ENCODE measurements at places on chromosomes 7 and 10.

DNA sequence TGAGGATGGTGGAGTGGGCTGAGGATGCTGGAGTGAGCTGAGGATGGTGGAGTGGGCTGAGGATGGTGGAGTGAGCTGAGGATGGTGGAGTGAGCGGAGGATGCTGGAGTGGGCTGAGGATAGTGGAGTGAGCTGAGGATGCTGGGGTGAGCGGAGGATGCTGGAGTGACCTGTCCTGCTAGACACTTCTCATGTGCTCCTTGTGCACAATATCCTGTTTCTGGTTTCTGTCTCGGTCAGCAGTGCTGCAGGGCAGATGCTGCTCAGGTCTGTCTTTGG, 29.2 kb downstream of the ANXA8 start:
- no peak for DNase-seq

DNA sequence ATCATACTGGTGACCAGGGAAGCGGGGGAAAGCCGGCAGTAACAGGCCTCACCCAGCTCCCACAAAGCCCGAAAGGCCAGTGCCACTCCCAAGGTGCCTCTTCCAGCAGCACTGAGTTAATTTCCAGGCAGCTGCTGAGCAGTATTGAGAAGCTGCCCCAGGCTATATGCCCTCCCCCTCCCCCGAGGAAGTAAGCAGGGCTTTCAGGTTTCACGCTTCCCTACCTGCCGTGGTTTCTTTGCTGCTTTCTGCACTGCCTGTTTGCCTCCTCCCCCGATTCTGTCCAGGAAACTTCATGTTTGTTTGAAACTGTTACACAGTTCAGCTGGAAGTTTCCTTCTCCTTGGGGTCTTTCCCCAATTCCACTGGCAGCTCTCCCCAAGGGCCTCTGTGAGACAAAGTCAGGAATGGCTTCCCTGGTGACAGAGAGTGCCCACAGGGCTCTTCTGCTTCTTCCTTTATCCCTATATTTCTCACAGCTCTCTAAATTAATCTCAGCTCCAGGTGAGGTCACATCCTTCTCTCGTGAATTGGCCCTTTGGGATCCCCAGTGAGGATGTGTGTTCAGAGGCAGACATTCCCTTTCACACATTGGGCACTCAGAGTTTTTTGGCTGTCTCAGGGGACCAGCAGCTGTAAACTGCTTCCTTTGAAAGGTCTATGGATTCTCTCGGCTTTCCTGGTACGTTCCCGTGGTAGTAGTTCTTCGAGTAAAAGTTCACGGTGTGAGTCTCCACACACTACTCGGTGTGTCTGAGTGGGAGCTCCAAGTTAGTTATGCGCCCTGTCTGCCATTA, 19.4 kb downstream of the C1GALT1 start:
- no peak for DNase-seq

GRCh38 chr7:108142675-108143259, 12.6 kb upstream of the LAMB4 start:
- DNase-seq: no peak

- DNase-seq: no peak
Measured at GRCh38 chr10:22705527-22705926, 8.9 kb downstream of the PIP4K2A start.

- peak; percentile 89 for DNase-seq
Measured at GRCh38 chr10:132516771-132517725, 20.5 kb upstream of the INPP5A start.

- DNase-seq: no peak
Measured at GRCh38 chr7:157228864-157229422, 90.2 kb downstream of the UBE3C start.

DNA sequence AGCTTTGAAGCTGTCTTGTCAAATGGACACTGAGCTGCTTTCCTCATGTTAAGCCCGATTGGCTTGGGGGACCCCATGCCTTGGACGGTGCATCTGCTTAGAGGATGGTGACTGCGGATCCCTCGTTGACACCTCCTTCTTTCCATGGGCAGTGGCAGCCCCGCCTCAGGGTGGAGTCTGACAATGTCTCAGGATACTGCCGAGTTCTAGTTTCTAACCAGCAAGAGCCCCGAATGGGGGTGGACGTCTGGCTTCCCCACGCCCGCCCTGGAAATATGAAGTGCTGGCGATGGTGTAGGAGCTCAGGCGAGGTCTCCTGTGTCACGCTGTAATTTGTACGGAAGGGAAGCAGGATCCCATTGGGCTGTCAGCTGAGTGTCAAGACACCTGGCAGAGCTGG, 106.2 kb upstream of the CTBP2 start:
- no peak for DNase-seq

DNA sequence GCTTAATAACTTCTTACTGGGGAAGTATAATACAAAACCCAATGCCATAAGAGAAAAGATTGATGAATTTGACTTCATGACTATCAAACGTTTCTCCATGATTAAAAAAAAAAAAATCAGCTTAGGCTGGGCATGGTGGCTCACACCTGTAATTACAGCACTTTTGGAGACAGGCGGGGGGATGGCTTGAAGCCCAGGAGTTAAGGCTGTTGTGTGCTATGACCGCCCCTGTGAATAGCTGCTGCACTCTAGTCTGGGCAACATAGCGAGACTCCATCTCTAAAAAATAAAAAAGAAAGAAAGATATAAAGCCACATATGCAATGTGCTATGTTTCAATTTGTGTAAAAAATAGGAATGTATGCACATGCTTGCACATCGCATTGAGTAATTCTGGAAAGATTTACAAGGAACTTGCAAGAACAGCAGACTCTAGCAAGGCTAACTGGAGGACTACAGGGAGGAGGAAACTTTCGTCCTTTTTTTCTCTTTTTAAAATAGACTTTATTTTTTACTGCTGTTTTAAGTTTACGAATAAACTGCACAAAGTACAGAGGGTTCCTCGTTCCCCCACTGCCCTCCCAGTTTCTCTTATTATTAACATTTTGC, 10.3 kb upstream of the RARRES2 start:
- DNase-seq: no peak

DNA sequence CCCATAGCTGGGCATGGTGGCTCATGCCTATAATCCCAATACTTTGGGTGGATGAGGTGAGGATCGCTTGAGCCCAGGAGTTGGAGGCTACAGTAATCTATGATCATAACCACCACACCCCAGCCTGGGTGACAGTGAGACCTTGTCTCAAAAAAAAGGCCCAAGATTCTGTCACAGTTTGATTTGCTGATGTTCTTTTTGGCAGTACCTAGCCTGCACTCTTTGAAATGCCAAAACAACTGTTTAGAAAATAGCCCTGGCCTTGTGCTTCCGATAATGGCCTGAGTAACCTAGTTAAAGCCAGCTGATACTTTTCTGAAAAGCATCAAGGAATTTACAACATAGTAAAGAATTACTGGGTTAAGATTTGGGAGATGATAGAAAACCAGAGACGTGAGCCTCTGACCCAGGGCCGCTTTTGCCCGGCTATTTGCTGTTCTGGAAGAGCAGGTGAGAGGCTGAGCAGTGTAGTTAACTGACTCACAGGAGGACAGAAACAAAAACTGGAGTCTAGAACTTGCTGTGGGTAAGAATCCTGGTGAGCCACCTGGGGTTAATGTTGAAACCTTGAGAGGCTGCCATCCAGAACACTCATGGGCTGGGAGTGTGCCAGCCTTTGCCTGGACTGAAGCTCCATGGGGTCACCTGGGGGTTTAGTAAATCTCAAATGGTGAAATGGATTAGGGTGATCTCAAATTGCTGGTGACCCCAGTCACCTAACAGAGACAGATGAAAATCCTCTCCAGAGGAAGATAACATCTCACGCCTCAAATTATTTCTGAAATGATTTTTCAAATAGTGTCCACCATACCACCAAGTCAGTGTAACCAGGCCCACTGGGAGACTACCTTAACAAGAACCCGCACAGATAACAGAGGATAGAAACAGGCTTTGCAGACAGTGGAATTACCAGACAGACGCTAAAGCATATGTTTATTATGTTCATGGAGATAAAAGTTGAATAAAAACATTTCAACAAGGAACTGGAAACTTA, 51.8 kb downstream of the GALNT11 start:
- DNase-seq: no peak

DNA sequence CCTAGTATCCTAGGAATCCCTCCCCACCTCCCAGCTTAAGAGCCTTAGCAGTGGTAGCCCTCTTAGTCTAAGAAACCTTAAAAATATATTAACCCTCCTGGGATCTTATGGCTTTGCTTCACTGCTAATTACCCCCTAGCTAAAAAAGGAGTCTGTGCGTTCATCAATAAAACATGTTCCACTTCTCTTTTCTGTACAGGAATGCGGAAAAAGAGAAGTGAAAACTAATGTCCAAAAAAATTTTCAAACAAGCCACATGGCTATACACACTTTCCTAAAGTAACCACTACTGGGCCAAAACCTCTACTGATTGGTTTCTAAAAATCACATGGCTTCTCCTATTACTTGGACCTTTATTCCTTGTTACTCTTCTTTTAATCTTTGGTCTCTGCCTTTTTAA, 667.1 kb upstream of the LRRTM3 start:
- no peak for DNase-seq

GRCh38 chr7:20249920-20250319, 32.7 kb upstream of the MACC1 start:
- no peak for DNase-seq

DNA sequence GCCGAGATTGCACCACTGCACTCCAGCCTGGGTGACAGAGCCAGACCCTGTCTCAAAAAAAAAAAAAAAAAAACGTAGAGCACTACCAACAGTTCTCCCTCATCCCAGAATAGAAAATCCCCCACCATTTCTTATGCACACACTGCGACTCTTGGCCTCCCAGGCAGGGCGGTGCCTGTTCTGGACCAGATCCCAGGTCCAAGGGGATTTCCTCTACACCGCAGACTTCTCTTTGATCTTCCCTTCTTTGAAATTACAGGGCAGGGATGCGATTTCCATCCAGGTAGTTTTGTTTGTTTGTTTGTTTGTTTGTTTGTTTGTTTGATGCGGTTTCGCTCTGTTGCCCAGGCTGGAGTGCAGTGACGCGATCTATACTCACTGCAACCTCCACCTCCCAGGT, 91.8 kb downstream of the SEPTIN14 start:
- DNase-seq: no peak

DNA sequence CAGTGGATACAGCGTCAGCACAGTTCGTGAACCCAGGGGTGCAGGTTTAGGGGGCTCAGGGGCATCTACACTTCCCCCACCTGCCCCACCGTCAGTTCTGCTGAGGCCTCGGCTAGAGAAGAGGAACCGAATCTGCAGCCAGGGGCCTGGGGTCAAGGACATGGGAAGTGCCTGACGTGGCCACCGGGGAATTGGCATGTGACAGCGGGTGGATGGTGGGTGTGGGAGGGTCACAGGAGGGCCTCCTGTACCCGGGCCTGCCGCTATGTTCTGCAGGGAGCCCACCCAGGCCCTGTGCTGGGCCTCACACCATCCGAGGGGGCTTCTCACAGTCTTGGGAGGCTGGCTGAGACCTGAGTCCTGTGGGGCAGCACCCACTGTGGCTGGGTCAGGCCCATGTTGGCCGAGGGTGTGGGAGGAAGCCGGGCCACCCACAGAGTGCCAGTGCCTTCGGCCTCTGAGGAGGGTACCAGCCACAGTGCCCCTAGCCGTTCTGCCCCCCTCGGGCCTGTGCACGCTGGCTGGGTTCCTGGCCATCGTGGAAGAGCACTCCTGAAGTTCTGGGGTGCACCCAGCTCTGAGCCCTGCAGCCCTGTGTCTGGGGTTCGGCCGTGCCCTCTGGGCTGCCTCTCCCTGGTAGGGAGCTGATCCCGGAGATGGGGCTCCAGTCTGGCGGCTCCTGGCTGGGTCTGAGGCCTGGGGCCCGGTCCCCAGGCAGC, 5.9 kb downstream of the TTYH3 start:
- DNase-seq: peak; percentile 76

DNA sequence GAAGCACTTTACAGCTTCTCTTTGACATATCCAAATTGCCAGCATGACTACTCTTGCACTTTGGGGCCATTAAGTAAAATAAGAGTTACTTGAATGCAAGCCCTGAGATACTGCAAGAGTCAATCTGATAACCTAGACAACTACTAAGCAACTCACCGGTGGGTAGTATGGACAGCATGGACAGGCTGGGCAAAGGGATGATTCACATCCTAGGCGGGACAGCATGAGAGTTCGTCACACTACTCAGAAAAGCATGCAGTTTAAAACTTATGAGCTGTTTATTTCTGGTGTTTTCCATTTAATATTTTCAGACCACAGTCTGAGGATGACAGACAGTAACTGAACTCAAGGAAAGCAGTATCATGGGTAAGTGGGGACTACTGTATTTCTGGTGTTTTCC, 84.0 kb downstream of the ORC5 start:
- no peak for DNase-seq

DNA sequence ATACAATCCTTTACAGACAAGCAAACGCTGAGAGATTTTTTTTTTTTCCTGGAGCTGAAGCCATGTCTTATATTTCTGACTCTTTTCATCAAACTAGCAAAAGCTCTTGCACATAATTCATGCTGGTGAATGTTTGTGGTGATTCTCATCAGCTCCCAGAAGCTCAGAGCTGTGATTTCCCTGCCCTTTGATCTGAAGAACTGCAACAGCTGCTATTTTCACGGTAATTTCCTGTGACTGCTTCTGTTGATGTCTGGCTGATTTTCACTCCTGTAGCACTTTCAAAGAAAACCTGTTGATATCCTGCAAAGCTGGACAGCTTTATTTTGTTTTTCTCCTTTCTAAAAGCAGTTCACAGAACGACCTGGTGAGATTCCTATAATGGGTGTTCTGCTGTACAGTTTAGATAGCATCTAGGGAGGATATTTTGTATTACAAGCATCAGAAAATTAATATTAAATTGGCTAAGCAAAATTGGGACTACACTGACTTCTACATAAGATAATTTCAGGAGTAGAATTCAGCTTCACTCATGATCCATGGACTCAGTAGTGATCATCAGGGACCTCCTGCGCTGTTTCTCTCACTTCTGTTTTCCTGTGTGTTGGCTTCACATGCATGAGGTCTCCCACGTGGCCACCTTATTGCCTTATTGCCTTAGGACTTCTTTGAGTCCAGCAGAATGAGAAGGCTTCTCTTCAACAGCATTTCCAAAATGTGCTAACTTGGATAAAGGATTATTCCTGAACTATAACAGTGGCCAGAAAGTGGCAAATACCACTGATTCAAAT, 1111.6 kb upstream of the SORCS1 start:
- DNase-seq: no peak

GRCh38 chr10:27857616-27858015, 112.0 kb upstream of the MKX start:
- no peak for DNase-seq

DNA sequence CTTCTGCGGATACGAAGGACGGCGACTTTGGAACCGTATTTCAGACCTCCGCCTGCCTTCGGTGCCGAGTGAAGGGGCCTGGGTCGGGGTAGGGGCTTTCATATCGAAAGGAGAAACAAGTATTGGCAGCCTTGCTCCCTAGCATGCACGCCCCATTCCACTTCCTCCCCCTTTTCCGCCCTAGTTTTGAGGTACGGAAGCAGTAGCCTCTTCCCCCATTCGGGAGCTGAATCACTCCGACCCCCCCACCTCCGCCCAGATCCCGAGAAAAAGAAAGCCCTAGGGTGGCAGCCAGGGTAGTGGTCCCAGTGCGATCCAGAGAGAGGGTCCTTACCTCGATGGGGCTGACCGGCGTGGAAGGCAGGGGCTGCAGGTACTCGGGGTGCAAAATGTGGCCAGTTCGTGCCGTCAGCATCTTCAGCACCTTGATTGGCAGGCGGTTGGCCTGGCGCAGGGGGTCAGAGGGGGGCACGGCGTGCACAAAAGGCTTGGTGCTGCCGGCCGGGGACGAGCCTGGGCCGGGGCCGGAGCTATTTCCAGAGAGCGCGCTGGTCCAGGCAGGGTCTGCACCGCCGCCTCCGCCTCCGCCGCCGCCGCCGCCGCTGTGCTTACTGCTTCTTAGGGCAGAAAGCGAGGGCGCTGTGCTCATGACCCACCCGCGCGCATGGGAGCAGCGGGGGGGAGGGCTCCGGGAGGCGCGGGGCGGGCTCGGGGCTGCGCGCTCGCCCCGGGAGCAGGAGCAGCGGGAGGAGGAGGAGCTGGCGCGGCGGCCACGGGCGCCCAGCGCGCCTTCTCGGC, 594 bp downstream of the ZNF503 start:
- peak; percentile 74 for DNase-seq

Data from left lobe of liver (tissue), 2 donors.